ENCODE measurements at places on chromosomes 13 and 19. TPM values are rescaled to one million over a fixed set of nuclear protein-coding genes. Genes with fewer than 3 reads are reported as not detected.

Gene SCN1B
- polyA plus RNA-seq, result 0.96 TPM

Gene UBE2L5
- polyA plus RNA-seq, result 0.91 TPM

Gene ZNF284
- 6.2 TPM for polyA plus RNA-seq

Gene KANK3
- 6.1 TPM for polyA plus RNA-seq

Gene ERICH4
- 6.3 TPM for polyA plus RNA-seq

Gene NLRP5
- polyA plus RNA-seq, result not detected

Gene IFNL2
- not detected for polyA plus RNA-seq

Gene CGB2
- not detected for polyA plus RNA-seq

Gene KCNRG
- 2.1 TPM for polyA plus RNA-seq

Gene ZNF440
- polyA plus RNA-seq, result 28.8 TPM

Gene ZNF709
- polyA plus RNA-seq, result 11.0 TPM

Gene NKPD1
- 0.17 TPM for polyA plus RNA-seq

Gene UPF3A
- polyA plus RNA-seq, result 207 TPM

Gene CALR3
- not detected for polyA plus RNA-seq

Gene ZNF730
- polyA plus RNA-seq, result 18.2 TPM
